ENCODE measurements at places on chromosomes 11 and 22. TPM values are rescaled to one million over a fixed set of nuclear protein-coding genes. Genes with fewer than 3 reads are reported as not detected.
A peak's percentile ranks its signal among the peaks of the same experiment; 100 is the strongest.

OR5B21 gene
- total RNA-seq = not detected

LSP1 gene
- total RNA-seq = 5.0 TPM

LRFN4 gene
- 3.4 TPM for total RNA-seq

YAP1 gene
- total RNA-seq = 65.6 TPM

DNA sequence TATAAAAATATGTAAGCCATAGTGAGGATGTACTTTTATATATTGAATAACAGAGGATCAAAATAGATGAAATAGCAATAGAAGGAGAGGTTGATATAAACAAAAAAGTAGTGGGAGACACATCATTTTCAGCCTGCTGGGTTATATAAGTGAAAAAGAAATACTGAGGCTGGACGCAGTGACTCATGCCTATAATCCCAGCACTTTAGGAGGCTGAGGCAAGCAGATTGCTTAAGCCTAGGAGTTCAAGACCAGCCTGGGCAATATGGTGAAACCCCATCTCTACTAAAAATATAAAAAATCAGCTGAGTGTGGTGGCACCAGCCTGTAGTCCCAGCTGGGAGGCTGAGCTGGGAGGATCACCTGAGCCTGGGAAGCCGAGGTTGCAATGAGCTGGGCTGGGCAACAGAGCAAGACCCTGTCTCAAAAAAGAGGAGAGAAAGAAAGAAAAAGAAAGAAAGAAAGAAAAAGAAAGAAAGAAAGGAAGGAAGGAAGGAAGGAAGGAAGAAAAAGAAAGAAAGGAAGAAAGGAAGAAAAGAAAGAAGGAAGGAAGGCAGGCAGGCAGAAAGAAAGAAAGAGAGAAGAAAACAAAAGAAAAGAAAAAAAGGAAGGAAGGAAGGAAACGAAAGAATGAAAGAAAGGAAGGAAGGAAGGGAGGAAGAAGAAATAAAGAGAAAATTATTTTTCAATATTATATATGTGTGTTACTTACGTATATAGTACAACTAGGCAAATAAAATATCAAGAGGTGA lies 7.0 kb upstream of the P2RY2 start:
- H3K36me3 ChIP-seq = no peaks in the 10 kb centered on the region
- no peaks in the 10 kb centered on the region for H3K4me1 ChIP-seq
- DNase-seq = no peak
- no peak overlapping the region for H3K4me3 ChIP-seq

DNA sequence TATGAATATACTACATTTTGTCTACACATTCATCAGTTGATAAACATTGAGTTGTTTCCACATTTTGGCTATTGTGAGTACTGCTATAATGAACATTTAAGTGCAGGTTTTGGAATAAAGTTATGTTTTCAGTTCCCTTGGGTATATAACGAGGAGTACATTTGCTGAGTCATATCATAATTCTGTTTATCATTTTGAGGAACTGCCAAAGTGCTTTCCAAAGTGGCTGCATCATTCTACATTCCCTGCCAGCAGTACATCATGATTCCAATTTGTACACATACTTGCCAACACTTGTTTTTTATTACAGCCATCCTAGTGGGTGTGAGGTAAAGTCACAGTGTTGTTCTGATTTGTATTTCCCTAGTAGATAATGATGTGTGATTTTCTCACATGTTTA lies 1458.6 kb upstream of the TENM4 start:
- H3K4me3 ChIP-seq = no peak overlapping the region
- no peaks in the 10 kb centered on the region for H3K4me1 ChIP-seq
- DNase-seq = no peak

DNA sequence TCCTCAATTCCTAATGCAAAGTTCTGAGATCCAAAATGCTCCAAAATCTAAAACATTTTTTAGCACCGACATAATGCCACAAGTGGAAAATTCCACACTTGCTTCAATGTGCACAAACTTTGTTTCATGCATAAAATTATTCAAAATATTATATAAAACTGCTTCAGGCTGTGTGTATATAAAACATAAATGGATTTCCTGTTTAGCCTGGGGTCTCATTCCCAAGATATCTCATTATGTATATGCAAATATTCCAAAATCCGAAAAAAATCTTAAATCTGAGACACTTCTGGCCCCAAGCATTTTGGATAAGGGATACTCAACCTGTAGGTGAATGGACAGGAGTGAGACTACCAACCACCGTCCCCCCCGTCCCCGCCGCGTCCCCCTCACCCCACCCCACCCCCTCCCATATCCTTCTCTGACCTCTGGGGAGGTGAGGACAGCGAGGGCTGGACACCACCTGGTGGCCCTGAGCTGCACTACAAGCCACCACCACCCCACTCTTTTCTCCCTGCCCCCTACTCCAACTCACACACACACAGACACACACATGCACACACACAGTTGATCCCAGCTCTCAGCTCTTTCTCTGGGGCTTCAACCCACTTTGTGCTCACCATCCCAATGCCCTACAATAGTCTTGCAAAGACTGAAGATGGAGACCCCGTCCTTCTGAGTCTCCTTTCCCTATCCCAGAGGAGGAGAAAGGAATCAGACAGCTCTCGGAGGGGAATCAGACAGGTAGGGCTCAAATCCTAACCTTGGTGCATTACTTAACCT lies 101.0 kb downstream of the PDE2A start:
- no peak overlapping the region for H3K4me3 ChIP-seq
- H3K36me3 ChIP-seq = no peaks in the 10 kb centered on the region
- peak; percentile 58 for DNase-seq
- H3K27me3 ChIP-seq = no peaks in the 10 kb centered on the region

GRCh38 chr11:133928628-133929059 lies 28.1 kb downstream of the IGSF9B start:
- no peak overlapping the region for H3K27ac ChIP-seq
- DNase-seq = no peak

- H3K27me3 ChIP-seq = no peaks in the 10 kb centered on the region
- H3K27ac ChIP-seq = no peak overlapping the region
- no peaks in the 10 kb centered on the region for H3K36me3 ChIP-seq
- DNase-seq = no peak
Observed at GRCh38 chr11:68677432-68677831, 6.9 kb upstream of the GAL start.

- no peaks in the 10 kb centered on the region for H3K27me3 ChIP-seq
- no peak for DNase-seq
- H3K36me3 ChIP-seq = no peaks in the 10 kb centered on the region
- no peak overlapping the region for H3K27ac ChIP-seq
- H3K4me3 ChIP-seq = no peak overlapping the region
Observed at GRCh38 chr11:133163463-133164419, 368.6 kb downstream of the OPCML start.

- DNase-seq = no peak
- H3K27ac ChIP-seq = no peak overlapping the region
- H3K27me3 ChIP-seq = no peaks in the 10 kb centered on the region
- no peaks in the 10 kb centered on the region for H3K4me1 ChIP-seq
- no peaks in the 10 kb centered on the region for H3K36me3 ChIP-seq
Observed at GRCh38 chr11:100562128-100562527, 125.0 kb upstream of the ARHGAP42 start.
